ENCODE measurements at places on chromosomes 7 and 10.

GRCh38 chr10:36423821-36424248, 701.6 kb upstream of the ANKRD30A start:
- DNase-seq = no peak

GRCh38 chr10:29273478-29273877, 15.4 kb upstream of the LYZL1 start:
- DNase-seq = no peak

- DNase-seq = no peak
These were observed 3.3 kb upstream of the ABLIM1 start for GRCh38 chr10:114661212-114661880.

- DNase-seq = no peak
These were observed 25.1 kb downstream of the CRHR2 start for GRCh38 chr7:30657131-30657530.

DNA sequence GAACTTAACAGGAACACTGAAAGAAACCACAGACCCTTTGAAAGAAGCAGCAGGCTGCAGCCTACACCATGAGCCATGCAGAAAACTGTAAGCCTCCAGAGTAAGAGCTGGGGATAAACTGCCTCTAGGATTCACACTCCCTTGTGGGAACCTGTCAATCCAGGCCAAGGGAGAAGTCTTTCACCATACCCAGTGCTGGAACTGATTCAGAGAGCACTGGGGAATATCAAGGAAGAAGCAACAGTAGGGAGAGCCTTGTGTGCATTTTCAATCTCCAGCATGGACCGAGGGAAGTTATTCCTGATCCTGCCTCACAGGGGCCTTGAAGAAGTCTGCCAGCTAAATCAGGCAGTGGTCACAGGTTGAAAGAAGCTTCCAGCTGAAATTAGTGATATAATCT, 282.2 kb downstream of the AGMO start:
- DNase-seq = no peak

DNA sequence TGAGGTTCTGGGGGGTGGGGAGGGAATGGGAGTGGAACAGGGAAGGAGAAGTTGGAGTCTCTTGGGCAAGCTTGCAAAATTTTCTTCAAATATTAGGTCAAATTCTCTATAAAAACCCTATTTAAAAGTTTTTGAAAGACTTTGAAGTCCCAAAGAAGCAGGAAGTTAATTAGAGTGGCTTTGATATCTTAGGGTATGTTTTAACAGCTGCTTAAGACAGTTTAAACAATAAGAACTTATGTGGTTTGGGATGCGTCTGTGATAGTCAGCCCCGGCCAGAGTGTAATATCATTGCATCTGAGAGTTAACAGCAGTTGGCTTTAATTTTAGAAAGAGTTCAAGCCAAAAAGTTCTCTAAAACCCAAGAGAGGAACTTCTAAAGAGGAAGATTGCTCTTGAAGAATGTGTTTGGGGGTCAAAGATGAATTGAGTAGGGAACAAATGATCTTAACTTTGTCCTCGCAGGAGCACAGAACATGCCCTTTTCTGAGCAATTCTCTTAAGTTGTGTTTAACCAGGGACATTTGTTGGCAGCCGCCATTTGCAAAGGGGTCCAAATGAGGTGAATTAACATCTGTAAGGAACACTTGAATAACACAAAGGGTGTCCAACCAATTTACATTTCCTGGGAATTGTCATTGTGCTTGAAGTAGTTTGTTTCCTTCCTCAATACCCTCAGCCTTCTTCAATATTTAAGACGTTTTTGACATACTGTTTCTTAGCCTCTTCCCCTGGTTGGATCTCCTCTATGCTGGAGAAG, 182.4 kb downstream of the PTEN start:
- no peak for DNase-seq

- DNase-seq = no peak
These were observed 65.0 kb downstream of the DNAJC12 start for GRCh38 chr10:67772894-67773511.

DNA sequence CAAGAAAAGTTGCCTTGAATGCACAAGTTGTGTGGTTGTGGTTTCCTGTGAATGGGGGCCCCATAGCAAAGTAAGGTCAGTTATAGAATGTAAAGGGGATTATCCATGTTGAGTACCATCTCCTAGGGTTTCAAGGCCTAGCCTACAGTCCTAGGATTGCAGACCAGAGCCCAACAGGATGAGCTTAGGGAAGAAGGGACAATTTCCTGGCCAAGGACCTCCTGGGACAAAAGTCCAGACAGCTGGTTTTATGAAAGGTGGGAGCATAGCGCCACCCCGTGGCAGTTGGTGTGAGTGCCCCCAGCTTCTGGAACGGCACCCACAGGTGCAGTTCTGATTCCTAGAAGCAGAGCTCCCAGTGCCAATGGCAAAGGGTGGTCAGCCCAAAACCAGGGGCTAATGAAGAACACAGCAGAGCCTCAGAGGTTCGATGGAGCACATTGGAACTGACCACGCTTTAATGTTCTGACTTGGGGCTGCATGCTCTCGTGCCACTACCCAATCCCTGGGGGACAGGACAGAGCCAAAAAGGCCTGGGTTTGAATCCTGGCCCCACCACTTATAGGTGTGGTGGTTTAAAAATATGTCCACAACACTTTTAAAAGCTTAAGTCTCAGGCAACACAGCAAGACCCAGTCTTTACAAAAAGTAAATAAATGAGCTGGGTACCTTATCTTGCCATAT, 25.8 kb upstream of the TMEM120A start:
- no peak for DNase-seq

- DNase-seq = no peak
These were observed 58.3 kb upstream of the NKX6-2 start for GRCh38 chr10:132844069-132844809.

Data from NCI-H2029 treated with DMSO at 0.1 percent for 48 hours (cell line).